ENCODE measurements at places on chromosomes 5 and 9.
A peak's percentile ranks its signal among the peaks of the same experiment; 100 is the strongest.

- DNase-seq, result peak; percentile 26
Measured at GRCh38 chr9:120531683-120532300, 48.2 kb downstream of the CDK5RAP2 start.

DNA sequence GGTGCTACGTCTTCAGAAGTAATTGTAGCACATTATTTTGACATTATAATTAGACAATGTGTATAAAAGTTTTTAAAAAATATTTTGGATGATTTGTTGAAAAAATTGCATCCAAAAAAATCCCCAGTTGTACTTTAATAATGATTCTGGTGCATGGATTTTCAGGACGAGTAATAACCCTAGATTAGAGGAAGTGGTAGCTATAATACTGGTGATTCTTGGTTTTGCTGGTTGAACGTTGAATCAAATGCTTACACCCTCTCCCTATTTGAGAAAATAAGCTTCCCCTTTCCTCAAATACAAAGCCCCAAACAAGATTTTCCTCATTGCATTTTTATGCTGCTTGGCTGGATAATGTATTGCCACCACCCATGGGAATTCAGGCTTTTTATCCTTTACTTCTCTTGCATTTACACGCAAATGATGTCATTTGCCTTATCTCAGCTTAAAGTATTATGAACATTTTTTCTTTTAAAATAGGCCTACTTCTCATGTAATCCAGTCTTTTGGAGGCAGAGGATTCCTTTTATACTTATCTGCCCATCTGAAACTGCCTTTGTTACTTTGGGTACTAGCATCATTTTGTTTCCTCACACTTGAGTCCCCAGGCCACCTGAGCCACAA is 86.3 kb downstream of the UBE2R2 start:
- no peak for DNase-seq

GRCh38 chr5:31935496-31936369 is 238.4 kb downstream of the GOLPH3 start:
- DNase-seq, result no peak

- DNase-seq, result no peak
Measured at GRCh38 chr9:84959339-84959738, 289.8 kb downstream of the NTRK2 start.

Measured in foreskin keratinocyte (primary cell).